ENCODE measurements at places on chromosomes 12 and 14.
A peak's percentile ranks its signal among the peaks of the same experiment; 100 is the strongest.

DNA sequence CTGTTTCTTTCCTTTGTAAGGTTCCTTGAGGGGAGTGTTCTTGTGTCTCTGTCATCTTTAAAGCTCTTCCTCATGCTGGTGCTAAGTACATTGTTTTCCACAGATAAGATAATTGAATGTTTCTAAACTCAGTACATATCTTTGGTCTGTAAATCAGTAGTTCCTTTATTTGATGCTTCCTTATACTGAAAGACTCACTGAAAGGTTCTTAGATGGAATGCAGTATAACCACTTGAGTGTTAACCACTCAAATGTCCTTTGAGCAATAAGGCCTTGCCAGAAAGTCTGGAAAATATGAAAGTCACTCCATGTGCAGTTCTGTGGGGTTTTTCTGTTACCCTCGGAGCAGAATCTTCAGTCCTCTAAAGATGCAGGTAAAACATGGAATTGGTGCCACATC lies 23.0 kb upstream of the RNU6-8 start:
- no peak for DNase-seq

GRCh38 chr12:4653691-4654090 lies 4.8 kb downstream of the NDUFA9 start:
- DNase-seq, result no peak

DNA sequence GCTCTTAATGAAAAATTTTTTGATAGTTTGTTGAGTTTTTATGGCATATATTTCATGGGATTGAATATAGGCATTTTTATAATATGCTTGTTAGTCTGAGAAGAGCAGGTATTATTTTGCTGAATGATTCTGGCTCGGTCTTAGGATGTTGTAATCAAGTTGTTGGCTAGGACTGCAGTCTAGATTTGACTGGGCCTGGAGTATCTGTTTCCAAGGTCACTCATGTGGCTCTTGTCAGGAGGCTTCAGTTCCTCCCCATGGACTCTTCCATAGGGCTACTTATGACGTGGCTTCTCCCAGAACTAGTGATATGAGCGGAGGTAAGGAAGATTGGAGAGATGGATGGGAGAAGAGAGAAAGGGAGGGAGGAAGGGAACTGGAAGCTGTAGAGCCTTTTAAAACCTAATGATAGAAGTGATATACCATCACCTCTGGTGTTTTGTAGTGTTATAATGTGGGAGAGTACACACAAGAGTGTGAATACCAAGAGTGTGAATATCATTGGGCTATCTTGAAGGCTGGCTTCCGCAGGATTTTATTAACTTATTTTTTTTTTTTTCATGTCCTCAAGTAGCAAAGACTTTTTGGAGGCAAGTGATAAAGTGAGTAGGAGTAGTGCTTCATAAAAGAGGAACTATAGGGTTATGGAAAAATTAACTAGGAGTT lies 4.4 kb downstream of the MNAT1 start:
- DNase-seq, result no peak

GRCh38 chr12:19412844-19413243 lies 26.4 kb upstream of the AEBP2 start:
- DNase-seq, result no peak

GRCh38 chr14:95095996-95096395 lies 61.3 kb downstream of the DICER1 start:
- DNase-seq, result no peak

GRCh38 chr12:52581066-52581465 lies 7.4 kb upstream of the KRT74 start:
- no peak for DNase-seq

DNA sequence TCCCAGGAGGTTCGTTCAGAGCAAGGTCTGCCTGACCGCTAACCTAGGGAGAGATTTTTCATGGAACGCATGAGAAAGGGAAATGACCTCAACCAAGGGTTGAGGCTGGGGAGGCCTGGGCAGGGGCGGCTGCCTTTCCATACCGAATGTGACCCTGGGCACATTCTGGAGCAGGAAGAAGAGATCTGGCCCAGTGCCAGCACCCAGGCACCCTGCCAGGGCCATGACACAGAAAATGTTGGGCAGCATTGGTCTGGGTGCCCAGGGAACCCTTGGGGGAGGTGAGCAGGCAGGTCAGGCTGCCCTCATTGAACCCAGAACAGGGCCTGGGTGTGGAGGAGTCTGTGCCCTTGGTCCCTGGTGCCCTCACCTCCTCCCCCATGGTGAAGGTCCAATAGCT lies 106.8 kb downstream of the CALM1 start:
- DNase-seq, result no peak

GRCh38 chr14:93150227-93151208 lies 34.2 kb downstream of the MOAP1 start:
- DNase-seq, result no peak

DNA sequence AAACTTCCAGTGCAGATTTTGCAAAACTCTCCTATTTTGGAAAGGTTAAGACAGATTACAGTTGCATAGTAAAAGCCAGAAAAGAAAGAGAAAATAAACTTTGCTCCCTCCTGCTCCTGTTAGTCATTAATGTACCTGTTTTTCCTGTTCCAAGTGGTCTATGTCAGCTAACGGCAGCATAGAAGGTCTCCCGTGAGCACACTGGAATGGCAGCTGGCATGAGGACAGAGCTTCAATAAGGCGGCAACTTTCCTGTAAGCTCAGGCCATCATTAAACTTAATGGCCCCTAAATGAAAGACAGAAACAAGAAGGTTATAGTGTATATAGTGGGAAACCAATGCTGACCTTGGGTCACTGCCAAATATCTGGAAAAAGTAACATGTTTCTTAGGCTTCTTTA lies 16.0 kb downstream of the EIF2B2 start:
- DNase-seq, result no peak

DNA sequence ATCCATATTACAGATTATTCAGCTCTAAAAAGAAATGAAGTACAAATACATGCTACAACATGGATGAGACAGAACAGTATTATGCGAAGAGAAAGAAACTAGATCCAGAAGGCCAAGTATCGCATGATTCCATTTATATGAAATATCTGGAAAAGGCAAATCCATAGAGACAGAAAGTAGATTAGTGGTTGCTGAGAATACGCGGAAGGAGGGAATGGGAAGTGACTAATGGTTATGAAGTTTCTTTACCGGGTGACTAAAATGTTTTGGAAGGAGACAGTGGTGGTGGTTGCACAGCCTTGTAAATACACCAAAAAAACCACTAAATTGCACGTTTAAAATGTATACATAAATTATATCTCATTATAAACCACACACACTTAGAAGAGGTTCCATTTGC lies 12.5 kb downstream of the PRDM4 start:
- DNase-seq, result no peak

- DNase-seq, result no peak
These were observed 263.8 kb downstream of the DIO2 start for GRCh38 chr14:79947440-79948054.

GRCh38 chr14:22634233-22634900 lies 9.8 kb downstream of the OR6J1 start:
- DNase-seq, result no peak

- no peak for DNase-seq
These were observed 20.6 kb downstream of the PRPF39 start for GRCh38 chr14:45104561-45104960.

- DNase-seq, result peak; percentile 40
These were observed 8.0 kb downstream of the GLIPR1 start for GRCh38 chr12:75488553-75488952.

DNA sequence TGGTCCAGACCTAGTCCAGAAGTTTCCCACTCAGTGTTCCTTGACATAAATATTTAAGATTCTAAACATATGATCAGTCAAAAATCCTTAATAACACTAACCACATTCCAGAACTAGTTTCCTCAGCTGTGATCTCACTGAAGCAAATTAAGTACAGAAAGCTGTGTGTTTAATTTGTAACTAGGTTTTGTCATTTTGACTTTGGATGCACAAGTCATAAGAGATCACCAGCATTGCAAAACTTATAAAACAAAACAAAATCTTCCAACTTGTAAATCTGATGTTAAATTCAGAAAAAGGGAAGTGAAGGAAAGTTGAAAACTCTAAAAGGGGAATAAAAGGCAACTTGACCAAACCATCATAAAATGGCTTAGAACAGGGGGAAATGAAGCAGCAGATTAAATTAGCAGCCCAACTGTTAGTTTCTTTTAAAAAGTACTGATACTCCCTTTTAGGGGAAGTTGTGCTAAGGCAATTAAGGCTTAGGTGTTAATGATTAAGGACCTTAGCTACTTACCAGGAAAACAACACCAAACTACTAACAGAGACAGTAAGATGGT lies 56.6 kb downstream of the SH2B3 start:
- no peak for DNase-seq

GRCh38 chr12:132384916-132385774 lies 55.8 kb upstream of the GALNT9 start:
- no peak for DNase-seq

DNA sequence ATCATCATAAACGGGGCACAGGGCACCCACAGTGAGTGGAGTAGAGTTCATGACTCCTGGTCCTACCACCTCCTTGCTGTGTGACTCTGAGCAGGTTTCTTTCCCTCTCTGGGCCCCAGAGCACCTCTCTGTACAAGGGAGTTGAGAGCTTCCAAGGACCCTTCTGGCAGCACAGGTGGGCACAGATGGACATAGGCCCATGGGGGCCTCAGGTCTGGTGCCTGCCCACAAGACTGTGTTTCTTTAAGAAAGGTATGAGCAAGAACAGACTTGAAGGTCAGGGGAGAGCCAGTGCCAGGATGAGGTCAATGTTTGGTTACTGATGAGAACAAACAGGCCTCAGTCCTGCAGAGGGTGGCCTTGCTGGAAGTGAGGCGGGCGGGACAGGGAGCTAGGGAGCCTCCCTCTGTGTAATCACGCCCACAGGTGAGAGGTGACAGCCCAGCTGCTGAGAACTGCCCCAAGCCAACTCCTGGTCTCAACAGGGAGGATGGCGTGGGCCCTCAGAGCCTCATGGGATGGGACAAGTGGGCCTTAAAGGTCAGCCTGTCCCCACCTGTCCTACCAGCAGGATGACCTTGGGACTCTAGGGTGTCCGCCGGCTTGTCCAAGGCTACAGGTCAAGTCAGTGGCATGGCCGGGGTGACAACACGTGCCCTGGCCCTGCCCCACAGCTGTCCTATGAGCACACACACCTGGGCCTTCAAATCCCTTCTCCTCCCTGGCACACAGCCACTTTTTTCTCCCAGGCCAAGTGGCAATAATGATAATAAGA lies 49.1 kb downstream of the CCDC85C start:
- DNase-seq, result no peak

DNA sequence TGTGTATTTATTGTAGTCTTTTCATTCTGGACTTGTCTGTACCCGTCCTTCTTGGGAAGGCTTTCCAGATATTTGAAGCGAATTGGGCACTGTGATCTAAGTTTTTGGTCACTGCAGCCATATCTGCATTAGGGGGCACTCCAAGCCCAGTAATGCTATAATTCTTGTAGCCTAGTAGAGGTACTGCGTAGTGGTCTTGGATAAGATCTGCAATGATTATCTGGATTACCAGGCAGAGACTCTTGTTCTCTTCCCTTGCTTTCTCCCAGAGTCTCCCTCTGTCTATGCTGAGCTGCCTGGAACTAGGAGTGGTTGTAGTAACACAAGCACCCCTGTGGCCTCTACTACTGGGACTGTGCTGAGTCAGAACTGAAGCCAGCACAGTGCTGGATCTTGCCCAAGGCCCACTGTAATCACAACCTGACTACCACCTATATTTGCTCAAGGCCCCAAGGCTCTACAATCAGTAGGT lies 30.0 kb downstream of the SLC38A2 start:
- peak; percentile 39 for DNase-seq

DNA sequence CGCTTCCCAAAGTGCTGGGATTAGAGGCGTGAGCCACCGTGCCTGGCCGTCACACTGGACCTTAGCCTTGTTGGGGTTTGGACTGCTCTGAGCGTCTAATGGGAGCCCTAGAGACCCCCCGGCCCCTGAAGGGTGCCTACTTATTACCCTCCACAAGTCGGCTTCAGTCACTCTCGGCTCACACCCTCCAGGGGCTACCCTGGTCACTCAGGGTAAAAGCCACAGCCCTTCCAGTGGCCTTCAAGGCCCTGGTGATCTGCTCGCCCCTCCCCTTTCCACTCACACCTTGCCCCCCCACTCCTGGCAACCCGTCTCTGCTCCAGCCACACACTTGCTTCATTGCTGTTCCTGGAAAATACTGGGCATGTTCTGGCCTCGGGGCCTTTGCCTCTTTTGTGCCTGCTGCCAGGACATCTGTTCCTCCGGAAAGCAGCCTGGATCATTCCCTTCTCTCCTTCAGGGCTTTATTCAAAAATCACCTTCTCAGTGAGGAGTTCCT lies 3.6 kb upstream of the MORN3 start:
- peak; percentile 28 for DNase-seq

- DNase-seq, result peak; percentile 76
These were observed at the start of gene MTERF2 for GRCh38 chr12:106986625-106987389. Gene MTERF2, minus strand, starts transcription at chr12:106987146. Its CDS starts 8,432 bp downstream, at chr12:106978714.

DNA sequence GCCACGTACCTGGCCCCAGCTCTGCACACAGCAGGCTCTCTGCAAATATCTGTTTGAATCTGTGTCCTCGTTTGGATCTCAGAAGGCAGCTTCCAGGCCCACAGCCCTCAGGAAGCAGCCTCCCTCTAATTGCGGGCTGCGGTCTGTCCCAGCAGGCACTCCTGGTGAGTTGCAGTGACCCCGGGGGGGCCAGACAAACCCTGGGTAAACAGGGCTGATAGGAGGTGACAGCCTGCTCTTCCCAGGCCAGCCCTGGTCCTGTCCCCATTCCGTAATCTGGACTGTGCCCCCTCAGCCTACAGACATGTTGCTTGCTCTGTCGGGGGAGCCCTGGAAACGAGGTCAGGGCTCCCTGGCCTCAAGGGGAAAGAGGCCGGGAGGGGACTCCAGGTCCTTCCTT lies 2.0 kb downstream of the FOXN4 start:
- DNase-seq, result no peak
